ENCODE measurements at places on chromosomes 7 and 10.

DNA sequence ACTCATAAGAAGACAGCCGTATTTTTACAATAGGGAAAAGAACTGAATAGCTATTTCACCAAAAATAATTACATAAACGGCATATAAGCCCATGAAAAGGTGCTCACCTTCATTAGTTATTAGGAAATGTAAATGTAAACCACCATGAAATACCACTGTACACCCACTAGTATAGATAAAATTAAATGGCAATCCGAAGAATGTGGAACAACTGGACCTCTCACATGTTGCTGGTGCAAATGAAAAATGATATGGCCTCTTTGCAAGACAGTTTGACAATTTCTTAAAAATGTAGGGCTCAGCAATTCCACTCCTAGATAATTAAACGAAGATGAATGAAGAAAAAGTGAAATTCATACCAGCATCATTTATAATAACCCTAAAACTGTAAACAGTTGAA, 91.8 kb downstream of the MAPK8 start:
- no peak for DNase-seq

GRCh38 chr10:3623746-3624145, 161.3 kb downstream of the KLF6 start:
- DNase-seq, result no peak

- DNase-seq, result no peak
Measured at GRCh38 chr7:78350926-78351325, 552.4 kb downstream of the PHTF2 start.

DNA sequence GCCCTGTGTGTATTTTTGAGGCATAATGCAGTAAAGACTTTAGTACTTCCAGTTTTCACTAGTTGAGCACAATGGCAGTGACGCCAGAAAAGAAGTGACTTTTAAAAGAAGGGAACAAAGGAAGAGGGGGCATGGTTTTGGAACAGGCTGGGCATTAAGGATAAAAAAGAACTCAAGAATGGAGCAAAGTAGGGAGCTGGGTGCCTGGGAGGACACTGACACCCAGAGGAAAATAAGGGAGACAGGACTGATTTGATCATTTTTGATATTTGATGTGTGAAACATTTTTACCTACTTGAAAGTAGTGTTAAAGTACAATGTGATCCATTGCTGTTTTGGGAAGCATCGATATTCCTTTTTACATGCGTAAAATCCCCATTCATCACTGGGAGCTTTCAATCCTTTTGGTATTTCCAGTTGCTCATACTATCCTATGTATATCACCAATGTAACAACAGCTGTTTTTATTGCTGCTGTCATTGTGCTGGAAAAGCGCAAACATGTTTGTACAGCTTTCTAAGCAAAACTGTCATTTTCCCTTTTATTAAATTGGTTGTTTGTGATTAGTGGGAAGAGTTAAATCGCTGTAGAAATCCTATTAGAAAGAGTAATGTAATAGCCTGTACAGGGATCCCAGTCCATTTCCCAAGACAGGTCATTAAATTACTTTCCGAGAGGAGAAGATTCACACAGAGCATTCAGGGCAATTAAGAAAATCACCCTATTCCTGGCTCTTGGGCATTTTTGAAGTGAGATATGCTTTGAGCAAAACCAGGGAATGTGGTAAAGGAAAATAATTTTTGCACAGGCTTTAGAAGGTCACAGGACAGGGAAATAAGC, 85.2 kb downstream of the ADAM12 start:
- no peak for DNase-seq

DNA sequence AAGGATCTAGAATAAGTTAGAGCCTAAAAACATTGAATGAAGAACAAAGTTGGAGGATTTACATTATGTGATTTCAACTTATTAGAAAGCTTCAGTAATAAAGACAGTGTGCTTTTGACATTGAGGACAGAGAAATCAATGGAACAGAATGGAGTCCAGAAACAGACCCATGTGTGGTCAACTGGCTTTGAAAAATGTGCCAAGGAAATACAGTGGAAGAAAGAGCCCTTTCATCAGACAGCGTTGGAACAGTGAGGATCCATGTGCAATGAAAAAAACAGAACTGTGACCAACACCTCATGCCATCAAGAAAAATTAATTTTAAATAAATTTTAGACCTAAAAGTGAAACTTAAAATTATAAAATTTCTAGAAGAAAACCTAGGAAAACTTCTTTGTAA, 50.6 kb upstream of the LRRC18 start:
- no peak for DNase-seq

- no peak for DNase-seq
Measured at GRCh38 chr7:118492466-118492865, 268.0 kb downstream of the ANKRD7 start.

DNA sequence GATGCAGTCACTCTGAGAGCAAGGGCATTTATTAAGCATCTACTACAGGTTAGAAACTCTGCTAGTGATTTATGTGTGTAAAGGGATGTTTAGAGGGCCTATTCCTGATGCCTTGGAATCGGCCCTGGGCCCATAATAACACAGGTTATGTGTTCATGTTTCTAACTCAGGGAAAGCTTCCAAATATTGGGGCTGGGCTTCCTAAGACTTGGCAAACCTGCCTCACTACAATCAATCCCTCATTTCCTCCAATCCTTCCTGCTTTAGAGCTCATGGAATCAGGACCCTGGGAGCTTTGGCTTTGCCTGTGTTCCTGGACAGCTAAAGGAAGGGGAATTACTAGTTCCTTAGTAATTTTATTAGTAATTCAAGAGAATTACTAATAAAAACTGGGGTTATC, 148.8 kb downstream of the HIBADH start:
- no peak for DNase-seq

GRCh38 chr7:71800321-71800720, 611.8 kb downstream of the CALN1 start:
- DNase-seq, result no peak

- peak; percentile 84 for DNase-seq
Measured at GRCh38 chr7:114944745-114945625, 23.1 kb downstream of the MDFIC start.

DNA sequence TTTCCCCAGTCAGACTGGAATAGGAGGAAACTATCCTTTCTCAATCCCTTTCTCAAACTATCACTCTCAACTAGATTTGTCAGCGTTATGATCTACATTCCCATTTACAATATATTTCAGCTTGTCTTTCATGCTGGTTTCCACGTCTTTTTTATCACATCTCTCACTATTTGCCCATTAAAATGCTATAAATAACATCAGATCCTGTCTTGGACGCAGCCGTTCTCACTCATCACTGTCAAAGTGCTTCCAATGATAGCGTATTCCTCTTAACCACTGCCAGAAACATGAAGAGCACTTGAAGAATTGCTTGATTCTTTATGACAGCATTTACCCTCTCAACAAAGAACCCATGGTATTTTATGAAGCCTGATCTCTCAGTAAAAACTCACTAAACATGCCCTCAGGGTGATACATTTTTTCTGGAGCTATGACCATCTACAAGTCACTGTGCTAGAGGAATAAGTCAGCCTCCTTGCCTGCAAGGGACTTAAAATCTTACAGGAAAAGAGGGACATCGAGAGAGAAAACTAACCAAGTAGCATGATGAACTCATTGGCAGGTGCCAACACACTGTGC, 205.6 kb upstream of the PFKP start:
- DNase-seq, result no peak
